ENCODE measurements at places on chromosomes 3 and 15.

- DNase-seq: no peak
Observed at GRCh38 chr3:111595232-111595631, at the start of gene ZBED2. Gene ZBED2, minus strand, starts transcription at chr3:111595346. Its CDS starts 1,145 bp downstream, at chr3:111594201.

DNA sequence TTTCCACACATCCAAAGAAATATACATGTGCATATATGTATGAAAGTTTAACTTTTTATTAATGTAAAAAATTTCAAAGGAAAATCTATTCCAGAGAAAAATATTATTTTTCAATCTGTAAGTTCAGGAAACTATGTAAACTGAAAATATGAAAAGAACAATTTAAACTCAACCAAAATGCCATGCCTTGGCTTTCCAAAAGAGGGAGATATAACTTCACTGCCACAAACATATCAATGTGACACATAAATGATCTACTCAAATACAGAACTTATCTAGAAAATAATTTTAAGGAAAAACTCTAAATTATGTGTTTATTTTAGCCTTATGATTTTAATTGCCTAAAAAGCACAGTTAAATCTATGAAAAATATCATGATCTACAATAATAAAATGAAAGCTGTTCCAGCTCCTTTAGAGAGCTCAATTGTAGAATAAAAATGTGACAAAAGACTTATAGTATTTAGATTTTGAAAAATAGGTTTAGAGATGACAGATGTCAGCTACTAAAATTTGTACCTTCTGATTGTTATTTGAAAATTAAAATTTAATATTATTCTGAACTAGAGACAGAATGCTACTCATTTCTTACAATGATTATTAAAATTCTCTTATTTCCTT, 94.8 kb downstream of the GBE1 start:
- no peak for DNase-seq

DNA sequence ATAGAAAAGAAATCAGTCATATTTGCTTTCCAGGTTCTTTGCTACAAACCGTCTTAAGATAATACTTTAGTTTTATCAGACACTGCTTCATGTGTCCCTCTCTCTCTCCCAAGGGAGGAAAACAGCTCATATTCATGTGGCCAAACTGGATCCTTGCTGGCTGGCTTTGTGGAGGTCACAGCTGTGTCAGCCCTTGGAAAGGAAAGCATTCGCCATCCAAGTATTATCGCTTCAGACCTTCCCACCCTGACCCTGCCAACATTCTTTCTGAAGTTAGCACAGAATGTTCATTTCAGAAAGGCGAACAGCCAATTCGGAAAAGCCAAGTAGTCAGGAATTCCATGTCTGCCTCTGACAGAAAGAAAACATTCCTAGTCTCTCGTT, 213.6 kb downstream of the FEZF2 start:
- DNase-seq: peak; percentile 82

- DNase-seq: no peak
Observed at GRCh38 chr3:33064929-33065328, 32.0 kb downstream of the GLB1 start.

DNA sequence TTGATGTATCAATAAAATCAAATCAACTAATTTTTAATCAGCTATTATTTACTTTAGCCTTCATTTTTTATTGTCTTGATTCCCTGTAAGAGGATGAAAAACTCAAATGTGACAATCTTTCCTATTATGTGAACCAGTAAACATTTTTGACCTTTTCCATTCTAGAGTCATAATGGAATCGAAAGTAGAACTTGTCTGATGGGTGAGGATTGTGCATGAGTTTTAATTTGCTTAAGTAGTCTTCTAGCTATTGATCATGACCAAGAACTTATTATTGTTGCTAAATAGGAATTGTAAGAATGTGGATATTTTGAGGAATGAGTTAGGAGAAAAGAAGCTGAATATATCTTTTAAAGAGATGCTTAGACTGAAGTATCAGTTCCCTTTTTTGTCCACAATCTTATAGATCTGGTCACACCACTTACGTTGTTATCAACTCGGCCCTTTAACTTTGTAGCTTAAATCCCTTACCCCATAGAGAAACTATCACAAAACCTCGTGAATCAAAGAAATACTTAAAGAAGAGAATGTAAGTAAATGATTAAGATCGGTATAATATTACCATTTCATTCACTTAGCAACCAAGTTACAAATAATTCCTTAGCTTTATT, 147.3 kb downstream of the TP63 start:
- no peak for DNase-seq

GRCh38 chr3:72092778-72093177, 307.8 kb upstream of the PROK2 start:
- no peak for DNase-seq

DNA sequence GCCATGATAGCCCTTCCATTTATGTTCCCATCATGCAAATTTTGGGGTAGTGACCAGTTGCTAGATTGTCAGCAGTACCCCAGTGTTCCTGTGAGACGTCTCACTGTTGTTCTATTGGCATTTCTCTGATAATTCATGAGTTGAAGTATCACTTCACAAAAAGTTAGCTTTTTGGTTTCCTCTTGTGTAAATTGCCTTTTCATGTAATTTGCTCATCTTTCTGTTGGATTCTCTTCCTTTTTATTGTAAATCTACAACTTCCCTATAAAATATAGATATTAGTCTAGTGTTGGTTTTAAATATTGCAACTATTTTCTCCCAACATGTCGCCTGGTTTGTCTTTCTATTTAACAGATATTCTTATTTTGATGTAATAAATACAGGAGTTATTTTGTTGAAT, 7.5 kb upstream of the A4GNT start:
- no peak for DNase-seq

DNA sequence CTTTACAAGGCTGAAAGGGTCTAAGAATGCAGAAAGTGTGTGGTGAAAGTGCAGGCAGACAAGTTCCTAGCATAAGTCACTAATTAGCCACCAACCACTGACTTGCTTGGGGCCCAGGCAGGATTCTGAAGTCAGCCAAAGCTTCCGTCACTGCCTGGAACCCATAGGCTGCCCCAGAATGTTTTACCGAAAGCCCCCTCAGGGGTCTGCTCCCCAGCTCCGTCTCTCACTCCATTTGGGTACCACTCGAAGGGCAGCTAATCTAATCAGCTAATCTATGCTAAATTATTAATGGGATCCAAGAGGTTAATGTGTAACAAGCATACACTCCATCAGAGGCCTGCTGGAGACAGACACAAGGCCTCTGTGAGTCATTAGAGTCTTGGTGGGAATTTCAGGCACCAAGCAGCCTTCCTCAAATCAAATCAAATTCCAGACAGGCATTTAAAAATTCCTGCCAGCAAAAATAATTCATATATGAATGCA, 13.2 kb downstream of the ADAMTS9 start:
- no peak for DNase-seq

DNA sequence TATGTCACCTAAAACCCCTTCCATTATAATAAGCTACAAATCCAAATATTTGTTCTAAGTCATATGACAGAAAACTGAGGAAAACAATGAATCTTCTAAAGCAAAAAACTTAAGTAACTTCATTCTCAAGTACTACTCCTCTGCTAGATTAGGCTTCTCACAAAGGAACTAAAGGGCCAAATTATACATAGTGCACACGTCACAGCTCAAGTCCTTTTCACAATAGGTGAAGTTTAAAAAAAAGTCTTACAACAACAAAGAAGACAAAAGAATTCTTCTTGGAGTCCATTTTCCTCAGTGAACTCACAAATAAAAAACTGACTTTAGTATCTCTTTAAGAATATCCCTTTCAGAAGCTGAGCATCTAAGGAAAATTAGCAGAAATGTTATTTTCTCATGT, 479.9 kb downstream of the MAGI1 start:
- no peak for DNase-seq

DNA sequence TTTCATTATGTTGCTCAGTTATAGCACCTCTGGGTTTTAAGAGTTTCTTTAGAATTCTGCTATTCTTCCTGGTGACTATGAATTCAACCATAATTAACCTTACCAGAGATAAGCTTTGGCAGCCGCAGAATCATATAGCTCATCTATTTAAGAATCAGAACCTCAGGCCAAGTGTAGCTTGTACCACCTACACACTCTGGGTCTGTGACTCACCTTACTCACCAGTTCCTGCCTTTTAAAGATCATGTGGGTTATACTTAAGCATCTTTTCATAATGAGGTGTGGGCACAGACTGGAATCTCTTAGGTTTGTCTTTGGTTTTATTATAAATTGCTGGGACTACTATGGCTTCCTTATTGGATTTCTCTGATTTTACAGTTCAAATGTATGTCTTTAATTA, 21.9 kb downstream of the CDV3 start:
- no peak for DNase-seq

DNA sequence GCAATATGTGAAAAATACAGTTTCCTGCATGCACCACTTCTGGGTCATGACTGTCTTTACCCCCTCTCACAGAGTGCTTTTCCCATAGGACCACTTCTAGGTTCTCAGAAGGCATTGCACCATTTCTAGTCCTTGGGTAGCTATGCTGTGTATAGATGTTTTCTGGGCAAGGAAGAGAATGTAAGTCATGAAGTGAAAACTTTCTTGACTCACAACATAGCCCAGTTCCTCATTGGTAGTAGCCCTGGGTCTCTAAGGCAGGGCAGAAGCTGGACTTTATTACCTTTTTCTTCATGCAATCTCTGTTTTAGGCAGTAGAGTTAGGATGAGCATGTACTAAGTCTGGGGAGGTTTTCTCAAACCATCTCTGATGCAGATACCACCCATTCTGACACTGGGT, 203.1 kb downstream of the EPHB1 start:
- DNase-seq: no peak

- no peak for DNase-seq
Observed at GRCh38 chr15:87365186-87365585, 891.4 kb downstream of the NTRK3 start.

- DNase-seq: no peak
Observed at GRCh38 chr3:194089357-194090177, 46.4 kb upstream of the HES1 start.

DNA sequence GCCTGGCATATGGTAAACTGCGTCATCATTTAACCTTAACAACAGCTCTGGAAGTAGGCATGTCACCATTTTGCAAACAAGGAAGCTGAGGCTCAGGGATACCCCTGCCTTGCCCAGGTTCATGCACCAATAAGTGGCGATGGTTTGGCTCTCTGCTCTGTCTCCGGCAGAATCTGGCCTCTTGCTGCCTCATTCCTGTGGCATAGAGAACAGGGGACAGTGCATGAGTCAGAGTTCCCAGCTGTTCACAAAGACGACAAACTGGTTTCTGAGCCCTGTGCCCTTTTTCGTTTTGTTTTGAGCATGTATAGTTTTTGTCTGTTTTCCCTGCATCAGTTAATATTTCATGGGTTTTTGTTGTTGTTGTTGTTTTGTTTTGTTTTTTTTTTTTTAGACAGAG, 236.8 kb downstream of the OPA1 start:
- DNase-seq: no peak

DNA sequence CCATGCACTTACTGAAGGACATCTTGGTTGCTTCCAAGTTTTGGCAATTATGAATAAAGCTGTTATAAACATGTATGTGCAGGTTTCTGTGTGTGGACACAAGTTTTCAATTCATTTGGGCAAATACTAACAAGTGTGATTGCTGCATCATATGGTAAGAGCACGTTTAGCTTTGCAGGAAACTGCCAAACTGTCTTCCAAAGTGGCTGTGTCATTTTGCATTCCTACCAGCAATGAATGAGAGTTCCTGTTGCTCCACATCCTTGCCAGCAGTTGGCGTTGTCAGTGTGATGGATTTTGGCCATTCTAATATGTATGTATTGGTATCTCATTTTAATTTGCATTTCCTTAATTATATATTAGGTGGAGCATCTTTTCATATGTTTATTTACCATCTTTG, 280.1 kb downstream of the SV2B start:
- DNase-seq: no peak

DNA sequence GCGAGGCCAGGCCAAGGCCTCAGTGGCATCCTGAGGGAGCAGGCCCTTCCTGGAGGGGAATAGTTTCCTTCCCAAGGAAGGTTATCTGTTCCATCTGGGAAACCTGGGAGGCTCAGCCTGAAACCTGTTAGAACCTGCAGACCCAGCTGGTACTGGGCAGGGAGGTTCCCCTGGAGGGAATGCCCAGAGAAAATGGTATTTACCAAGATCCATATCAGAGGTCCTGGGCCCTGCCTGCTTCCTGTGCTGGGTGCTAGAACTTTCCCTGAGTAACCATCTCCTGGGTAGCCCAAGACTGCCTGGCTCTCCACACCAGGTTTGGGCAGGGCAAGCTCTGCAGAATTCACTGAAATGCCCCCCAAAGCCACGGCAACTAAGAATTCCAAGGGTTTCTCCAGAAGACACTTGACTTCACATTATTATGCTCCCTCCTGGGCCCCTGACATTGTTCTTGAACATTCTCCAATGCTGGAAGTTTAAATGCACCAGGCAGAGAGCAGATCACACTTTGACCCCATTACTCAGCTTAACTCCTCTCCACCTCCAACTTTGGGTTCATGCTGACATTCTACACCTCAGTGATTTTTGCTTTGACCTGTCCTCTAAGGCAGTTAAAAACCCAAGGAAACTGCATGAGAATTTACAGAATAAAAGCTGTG, 2.0 kb downstream of the CA12 start:
- DNase-seq: no peak

DNA sequence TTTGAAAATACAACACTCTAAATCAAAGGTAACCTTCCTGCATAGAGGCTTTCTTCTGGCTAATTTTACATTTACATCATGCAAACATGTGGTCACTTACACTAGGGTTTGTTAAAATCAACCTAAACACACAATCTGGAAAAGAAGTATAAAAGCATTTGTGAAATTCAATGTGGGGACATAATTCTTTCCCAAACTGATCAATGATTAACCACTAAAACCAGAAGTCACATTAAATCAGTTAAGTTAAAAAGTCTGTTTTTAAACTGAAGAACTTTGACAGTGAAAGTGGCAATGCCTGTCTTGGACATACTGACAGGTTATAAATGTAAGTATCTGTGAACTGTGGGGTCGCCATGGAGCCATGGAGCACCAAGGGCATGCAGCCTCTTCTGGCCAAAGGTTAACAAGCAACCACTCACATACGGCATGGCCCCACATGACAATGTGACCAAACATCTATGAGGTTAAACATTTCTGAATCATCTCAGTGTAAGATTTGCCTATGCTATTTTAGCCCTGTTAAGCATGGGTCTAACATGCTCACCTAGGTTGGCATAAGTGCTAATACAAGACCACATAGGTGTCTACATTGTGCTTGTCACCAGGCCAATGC, 278.2 kb downstream of the CTNNB1 start:
- DNase-seq: no peak

GRCh38 chr15:60838206-60838605, 359.3 kb upstream of the ICE2 start:
- DNase-seq: no peak

DNA sequence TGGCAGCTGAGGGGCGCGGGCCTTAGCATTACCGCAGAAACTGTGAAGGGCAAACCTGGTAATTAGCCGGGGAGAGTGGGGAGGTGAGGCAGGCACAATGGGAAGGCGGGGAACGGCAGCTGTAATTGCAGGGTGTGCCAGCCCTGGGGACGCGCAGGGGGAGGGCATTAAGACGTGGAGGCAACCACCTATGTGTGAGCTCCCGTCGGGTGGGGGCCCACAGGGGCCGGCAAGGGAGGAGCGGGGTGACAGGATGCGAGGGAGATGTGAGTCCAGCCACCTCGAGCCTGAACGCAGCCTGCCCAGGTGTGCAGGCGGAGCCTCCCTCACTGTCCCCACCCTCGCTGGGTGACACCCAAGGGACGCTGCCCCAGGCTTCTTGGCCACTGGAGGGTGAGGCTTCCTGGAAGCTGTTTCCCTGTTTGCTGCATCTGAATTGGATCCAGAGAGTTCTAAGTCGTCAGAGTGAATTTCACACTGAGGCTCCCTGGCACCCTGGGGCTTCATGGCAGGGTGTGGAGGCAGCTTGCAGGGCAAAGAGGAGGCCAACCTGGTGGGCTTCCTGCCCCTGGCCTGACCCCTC, 130.6 kb upstream of the MEF2A start:
- DNase-seq: peak; percentile 65

- DNase-seq: no peak
Observed at GRCh38 chr15:27686369-27686768, 412.7 kb downstream of the OCA2 start.

Data from heart left ventricle (tissue), 16 donors.